ENCODE measurements at places on chromosomes 2 and 18.

GRCh38 chr18:43160509-43160908, 45.0 kb upstream of the RIT2 start:
- no peak for DNase-seq

- no peak for DNase-seq
These were observed 4.6 kb upstream of the PXDN start for GRCh38 chr2:1748741-1749488.

DNA sequence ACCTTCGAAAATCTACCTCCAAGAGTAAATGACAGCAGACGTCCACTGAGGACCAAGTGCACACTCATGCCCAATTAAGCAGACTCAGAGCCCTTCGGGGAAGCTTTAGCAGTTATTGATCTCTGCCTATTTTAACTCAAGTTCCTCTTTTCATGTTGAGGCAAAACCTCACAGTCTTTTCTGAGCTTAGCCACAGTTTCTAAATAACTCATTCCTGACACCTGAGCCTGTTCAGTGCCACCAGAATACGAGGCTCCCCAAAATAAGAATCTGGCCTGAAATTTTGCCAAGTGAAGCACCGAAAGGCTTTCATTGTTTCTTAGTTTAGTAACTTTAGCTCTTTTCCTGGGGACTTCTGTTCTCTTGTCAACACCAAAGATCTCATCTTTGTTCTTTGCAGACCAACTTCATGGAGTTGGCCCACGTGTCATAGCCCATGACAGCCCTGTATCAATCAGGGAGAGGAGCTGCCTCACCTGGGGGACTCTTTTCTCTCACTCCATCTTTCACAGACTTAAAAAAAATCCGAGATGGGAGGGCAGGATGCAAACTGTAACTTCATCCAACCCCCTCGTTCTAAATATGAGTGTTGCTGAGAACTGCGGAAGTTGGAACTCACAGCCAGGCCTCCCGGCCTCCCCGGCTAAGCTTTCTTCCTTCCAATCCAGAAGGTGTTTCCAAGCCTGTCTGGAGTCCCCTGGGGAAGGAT, 22.2 kb downstream of the INPP5D start:
- no peak for DNase-seq

- no peak for DNase-seq
These were observed 63.3 kb downstream of the LIPG start for GRCh38 chr18:49625021-49625691.

DNA sequence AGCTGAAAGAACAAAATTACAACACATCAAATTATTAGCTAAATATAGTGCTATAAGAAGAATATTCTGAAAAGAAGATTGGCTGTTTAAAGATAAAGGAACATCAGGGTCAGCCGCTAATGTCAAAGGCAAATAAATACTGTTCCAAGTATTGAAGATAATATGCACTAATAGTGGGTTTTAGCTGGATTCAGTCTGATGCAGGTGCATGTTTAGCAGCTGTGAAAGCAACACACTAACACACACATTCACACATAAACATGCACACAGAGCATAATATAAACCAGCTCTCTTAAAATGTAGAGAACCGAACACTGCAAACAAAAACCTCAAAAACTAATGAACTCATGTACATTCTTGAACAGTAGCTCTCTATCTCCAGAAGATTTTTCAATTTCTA, 634.6 kb downstream of the ERBB4 start:
- DNase-seq = no peak

DNA sequence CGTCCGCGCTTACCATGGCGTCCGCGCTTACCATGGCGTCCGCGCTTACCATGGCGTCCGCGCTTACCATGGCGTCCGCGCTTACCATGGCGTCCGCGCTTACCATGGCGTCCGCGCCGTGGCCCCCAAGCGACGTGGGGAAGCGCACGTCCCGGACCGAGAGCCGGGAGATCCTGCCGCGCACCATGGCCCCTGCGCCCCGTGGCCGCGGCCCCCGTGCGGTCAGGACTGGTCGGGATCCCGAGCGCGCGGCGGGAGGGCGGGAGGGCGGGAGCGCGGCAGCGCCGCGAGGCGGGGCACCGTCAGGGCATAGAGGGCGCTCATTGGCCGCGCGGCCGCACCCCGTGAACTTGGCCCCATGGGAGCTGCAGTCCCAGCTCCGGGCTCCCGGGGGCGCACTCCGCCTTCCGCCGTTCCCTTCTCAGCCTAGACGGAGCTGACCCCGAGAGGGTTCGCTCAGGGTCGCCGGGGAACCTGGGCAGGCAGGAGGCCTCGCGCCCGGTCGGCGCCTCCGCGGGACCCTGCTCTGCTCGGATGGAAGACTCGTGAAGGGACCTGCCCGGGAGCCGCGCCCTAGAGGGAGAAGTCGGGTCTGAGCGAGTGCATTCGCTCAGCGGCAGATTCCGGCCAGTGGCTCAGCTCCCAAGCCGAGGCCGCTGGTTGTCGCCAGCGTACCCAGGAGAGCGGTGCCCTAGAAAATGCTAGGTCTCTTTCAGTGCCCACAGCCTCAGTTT, at the start of gene ENOSF1:
Gene ENOSF1 (minus strand): TSS at position 230 of the 734 bp plus-strand sequence. CDS start 43 bp downstream, at position 187.
- peak; percentile 88 for DNase-seq

DNA sequence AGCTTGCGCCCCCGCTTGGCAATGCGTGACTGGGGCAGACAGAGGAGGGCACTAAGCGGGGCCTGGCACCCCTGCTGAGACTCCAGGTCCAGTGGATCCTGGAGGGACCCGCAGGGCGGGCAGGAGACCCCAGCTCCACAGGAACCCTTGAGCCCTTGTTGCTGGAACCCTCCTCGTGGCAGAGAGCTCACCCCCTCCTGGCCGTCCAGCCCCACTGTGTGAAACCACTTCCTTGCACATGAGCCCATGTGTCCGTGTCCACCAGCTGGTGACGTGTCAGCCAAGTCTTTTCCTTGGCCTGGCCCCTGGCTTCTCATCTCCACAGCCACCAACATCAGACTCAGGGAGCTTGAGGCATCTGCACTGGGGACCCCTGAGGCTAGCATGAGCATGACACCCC, 38.0 kb downstream of the BIN1 start:
- no peak for DNase-seq

GRCh38 chr2:47075361-47076125, 79.6 kb downstream of the STPG4 start:
- DNase-seq = no peak

- no peak for DNase-seq
These were observed 857 bp downstream of the DYM start for GRCh38 chr18:49459404-49460171.

- no peak for DNase-seq
These were observed 66.3 kb downstream of the POLR1A start for GRCh38 chr2:86039178-86039962.

DNA sequence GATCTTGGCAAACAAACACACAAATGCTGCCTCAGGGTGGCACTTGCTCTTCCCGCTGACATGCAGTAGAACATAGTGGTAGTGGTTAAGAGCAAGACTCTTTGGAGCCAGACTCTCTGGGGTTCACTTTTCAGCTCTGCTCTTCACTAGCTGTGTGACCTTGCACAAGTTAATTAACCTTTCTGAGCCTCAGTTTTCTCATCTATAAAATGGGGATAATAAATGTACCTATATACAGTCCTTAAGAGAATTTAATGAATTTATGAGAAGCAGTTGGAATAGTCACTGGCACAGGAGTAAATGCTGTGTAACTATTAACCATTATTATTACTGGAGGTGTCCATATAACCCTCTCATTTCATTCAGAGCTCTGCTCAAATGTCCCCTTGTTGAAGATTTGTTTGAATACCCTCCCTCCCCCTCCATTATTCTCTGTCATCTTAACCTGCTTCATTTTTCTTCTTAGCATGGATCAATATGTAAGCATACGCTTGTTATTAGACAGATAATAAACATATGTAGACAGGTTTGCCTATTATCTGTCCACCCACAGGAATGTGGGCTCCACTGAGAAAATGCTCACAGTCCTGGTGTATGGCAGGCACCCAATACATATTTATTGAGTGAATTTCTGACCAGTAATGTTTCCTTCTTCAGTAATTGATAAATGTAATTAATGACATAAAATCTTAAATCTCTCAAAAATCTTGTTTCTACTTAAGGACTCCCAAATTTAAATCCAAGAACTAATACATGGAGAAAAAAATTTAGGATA, 64.5 kb downstream of the TSPYL6 start:
- no peak for DNase-seq

GRCh38 chr2:165718610-165719210, 75.3 kb downstream of the GALNT3 start:
- no peak for DNase-seq

- DNase-seq = no peak
These were observed 156.0 kb upstream of the TWIST2 start for GRCh38 chr2:238691596-238692491.

GRCh38 chr2:19764998-19765397, 136.8 kb downstream of the TTC32 start:
- DNase-seq = no peak

GRCh38 chr2:177708660-177709444, 316.3 kb downstream of the AGPS start:
- no peak for DNase-seq

DNA sequence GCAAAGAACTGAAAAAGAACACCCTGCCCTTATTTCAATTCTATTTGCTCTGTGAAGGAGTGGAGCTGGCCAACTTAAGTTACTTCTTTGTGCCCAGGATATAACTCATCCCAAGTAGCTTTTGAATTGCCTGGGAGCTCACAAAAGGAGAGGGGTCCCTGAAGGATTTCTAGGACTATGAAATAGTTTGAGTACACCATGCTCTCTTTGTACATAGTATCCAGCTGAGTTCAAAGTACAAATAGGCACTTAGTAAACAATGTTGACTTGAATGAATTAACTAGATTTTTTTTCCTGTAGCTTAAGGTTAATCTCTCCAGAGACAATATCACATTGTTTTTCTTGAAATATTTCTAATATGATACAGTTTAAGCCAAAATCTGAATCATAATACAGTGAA, 47.7 kb downstream of the ZC3H15 start:
- no peak for DNase-seq

GRCh38 chr2:26001743-26002351, 19.6 kb upstream of the KIF3C start:
- DNase-seq = no peak

- no peak for DNase-seq
These were observed 46.7 kb downstream of the GLS start for GRCh38 chr2:190927301-190927700.

DNA sequence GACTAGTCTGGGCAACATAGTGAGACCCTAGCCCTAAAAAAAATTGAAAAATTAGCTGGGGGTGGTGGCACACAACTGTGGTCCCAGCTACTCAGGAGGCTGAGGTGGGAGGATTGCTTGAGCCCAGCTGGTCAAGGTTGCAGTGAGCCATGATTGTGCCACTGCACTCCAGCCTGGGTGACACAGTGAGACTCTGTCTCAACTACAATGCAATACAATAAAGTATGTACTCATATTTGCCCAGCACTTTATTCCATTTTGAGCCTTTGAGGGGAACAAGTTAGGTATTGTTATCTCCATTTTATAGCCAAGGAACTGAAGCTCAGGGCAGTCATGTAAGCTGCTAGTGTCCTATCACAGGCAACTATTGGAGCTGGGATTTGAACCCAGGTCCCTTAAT, 49.3 kb upstream of the PLB1 start:
- DNase-seq = no peak

GRCh38 chr18:33605250-33605649, 27.2 kb downstream of the ASXL3 start:
- no peak for DNase-seq
